ENCODE measurements at places on chromosomes 4 and X. TPM values are rescaled to one million over a fixed set of nuclear protein-coding genes. Genes with fewer than 3 reads are reported as not detected.

The NEUROG2 gene
- not detected for total RNA-seq

The DGAT2L6 gene
- not detected for total RNA-seq

The EREG gene
- total RNA-seq = not detected

The SMIM20 gene
- 41.2 TPM for total RNA-seq

The DMP1 gene
- not detected for total RNA-seq

The CXCL9 gene
- total RNA-seq = not detected
